ENCODE measurements at places on chromosomes 5 and 9.

DNA sequence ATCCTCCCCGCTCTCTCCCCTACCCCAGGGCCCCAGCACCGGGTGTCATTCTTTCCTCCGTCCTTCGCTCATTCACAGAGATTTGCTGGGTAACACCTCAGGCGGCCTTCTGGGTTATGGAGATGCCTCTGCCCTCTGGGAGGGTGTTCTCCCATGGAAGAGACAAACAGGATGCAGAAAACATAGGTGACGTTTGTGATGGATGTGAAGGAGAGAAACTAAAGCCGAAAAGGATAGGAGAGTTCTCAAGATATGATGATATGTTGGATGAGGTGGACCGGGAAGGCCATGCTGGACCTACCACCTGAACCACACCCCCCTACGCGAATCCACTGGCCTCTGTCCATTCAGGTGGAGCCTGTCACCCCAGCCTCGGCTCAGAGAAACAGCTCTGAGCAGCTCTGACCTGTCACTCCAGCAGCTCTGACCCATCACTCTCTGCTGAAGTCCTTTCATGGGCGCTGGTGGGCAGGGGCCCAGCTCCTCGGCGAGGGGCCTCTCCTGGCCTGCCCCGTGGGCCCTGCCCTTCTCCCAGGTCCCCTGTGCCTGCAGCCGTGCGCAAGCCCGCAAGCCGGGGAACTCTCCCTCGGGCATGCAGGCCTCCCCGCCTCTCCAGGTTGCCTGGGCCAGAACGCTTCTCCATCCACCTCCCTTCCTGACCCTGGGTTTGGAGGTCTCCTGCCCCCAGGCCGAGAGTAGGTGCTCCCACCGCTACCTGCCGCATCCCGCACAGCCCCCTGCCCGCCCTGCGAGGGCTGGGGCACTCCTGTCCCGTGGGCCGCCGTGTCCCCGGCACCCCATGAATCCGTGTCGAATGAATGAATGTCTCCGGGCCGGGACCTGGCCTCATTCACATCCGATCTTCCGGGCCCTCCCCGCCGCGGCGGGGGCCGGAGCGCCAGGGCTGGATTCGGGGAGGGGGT, 717 bp upstream of the NCS1 start:
- DNase-seq, result no peak

- no peak for DNase-seq
These were observed 1.6 kb upstream of the PHYKPL start for GRCh38 chr5:178234121-178234749.

- DNase-seq, result no peak
These were observed 324.4 kb upstream of the ARRDC3 start for GRCh38 chr5:91707521-91707841.

GRCh38 chr9:122827761-122828093, 661 bp downstream of the PDCL start:
- no peak for DNase-seq

DNA sequence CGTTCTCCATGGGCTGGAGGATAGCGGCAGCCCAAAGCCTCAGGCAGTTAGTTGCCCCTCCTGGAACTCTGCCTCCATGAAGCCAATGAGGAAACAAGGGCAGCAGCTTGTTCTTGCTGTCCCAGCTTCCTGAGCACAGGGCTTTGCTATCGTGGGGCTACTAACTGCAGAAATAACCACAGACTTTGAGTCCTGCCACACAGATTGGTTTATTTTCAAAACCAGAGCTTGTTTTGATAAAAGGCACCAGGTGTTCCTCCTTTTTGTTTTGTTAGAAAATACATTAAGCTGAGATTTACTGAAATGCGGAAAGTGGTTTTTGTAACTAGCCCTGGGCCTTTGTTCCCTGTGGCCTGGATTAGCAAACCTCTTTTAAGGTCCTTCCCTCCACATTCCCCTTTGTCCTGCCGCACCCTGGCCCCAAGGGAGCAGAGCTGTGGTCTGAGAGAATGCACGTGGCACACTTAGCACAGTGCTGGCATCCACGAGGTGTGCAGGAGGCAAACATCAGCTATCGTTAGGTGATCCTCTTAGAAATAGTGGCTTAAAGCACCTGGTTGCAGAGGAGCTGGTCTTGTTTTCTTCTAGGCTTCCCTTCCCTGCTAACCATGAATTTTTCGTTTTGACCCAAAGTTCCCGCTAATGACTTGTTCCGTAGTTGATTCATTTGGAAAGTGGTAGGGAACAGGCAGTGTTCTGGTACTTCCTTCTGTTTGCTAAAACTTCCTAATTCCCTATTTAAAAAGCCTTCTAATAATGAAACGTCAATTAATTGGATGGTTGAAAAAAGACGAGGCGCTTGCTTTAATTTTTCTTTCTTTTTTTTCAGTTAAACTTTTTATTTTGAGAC, 21.5 kb downstream of the MVB12B start:
- DNase-seq, result no peak

Measured in stimulated activated CD4-positive, alpha-beta T cell treated with anti-CD3 and anti-CD28 coated beads, Interleukin-1b, Interleukin-23, amount 100 ng/mL, for 1 hour (primary cell).